ENCODE measurements at places on chromosomes 2 and 18. TPM values are rescaled to one million over a fixed set of nuclear protein-coding genes. Genes with fewer than 3 reads are reported as not detected.

ANKAR gene
- total RNA-seq = 7.8 TPM

LRRC30 gene
- total RNA-seq = not detected

KIAA2012 gene
- total RNA-seq = 0.14 TPM

CFC1 gene
- total RNA-seq = 0.28 TPM

SERPINB10 gene
- total RNA-seq = not detected

DNAH7 gene
- total RNA-seq = 5.5 TPM

INO80D gene
- 27.3 TPM for total RNA-seq

UGT1A3 gene
- 2.6 TPM for total RNA-seq

SPATA3 gene
- total RNA-seq = not detected

ERMN gene
- 0.14 TPM for total RNA-seq

EFHD1 gene
- 4.6 TPM for total RNA-seq

DCDC2C gene
- not detected for total RNA-seq

SPATS2L gene
- 232 TPM for total RNA-seq

CCL20 gene
- 24.4 TPM for total RNA-seq

SMYD1 gene
- total RNA-seq = 10.7 TPM

PLEKHH2 gene
- 4.1 TPM for total RNA-seq

QPCT gene
- 4.3 TPM for total RNA-seq

VWA3B gene
- total RNA-seq = 2.8 TPM

OSBPL6 gene
- total RNA-seq = 1.3 TPM

FHOD3 gene
- total RNA-seq = 14.4 TPM

ADD2 gene
- 4.0 TPM for total RNA-seq

ZNF892 gene
- total RNA-seq = 5.6 TPM

RDH14 gene
- total RNA-seq = 16.2 TPM

PARD3B gene
- total RNA-seq = 44.0 TPM

GALR1 gene
- 0.06 TPM for total RNA-seq
